Neural progenitor cell (in vitro differentiated cells): ENCODE measurements at places on chromosomes 5 and 9. TPM values are rescaled to one million over a fixed set of nuclear protein-coding genes. Genes with fewer than 3 reads are reported as not detected.

The GNAQ gene
- 38.2 and 87.9 TPM in 2 replicates for total RNA-seq

The SOX30 gene
- total RNA-seq = 0.06 and 0.17 TPM in 2 replicates

The CDO1 gene
- 18.4 and 21.9 TPM in 2 replicates for total RNA-seq

The TOMM5 gene
- 142 and 201 TPM in 2 replicates for total RNA-seq

The GLDC gene
- total RNA-seq = 81.6 and 100 TPM in 2 replicates

The CHD1 gene
- 112 and 198 TPM in 2 replicates for total RNA-seq
